ENCODE measurements at places on chromosomes 2 and 18.

DNA sequence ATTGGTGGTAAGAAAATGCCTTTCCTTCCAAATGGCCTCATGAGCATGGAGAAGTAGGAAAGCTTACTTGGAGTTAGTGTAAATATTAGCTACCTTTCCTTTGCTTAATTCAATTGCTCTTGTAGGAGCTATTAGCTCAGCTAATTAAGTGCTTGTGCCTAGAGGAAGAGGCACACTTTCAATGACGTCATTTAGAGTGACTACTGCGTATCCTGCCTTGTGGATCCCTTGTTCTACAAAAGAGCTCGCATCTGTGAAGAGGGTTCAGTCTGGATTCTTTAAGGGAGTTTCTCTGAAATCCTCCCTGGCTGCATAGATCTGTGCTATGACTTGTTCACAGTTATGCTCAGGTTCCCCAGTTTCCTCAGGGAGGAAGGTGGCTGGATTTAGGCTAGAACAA is 122.5 kb upstream of the SPHKAP start:
- DNase-seq = no peak

DNA sequence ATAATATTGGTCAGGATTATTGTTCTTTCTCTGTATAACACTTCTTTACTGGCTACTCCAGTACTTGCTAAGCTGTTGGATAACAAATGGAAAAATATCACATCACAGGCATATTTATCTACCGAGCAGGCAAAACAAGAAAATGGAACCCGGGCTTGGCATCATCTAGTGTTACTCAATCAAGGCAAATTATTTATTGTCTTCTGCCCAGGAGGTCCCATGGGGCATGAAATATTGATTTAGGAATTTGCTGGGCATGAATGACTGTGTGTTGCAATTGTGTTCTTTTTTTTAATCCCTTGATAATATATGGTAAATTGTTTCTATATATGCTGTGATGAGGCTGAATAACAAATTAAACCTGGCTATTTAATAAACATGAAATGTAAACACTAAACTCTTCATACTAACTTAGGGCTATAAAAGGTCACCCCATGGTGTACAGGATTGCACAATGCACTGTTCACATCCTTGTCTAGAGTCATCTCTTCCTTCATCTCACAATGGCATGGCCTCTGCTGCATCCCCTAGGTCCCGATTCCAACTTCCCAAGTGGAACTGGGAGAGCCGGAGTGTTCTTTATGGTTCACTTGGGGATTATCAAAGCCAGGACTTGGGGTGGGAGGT is 2.2 kb upstream of the PARD3B start:
- no peak for DNase-seq

- DNase-seq = no peak
These were observed 11.3 kb upstream of the VRK2 start for GRCh38 chr2:58035352-58035751.

DNA sequence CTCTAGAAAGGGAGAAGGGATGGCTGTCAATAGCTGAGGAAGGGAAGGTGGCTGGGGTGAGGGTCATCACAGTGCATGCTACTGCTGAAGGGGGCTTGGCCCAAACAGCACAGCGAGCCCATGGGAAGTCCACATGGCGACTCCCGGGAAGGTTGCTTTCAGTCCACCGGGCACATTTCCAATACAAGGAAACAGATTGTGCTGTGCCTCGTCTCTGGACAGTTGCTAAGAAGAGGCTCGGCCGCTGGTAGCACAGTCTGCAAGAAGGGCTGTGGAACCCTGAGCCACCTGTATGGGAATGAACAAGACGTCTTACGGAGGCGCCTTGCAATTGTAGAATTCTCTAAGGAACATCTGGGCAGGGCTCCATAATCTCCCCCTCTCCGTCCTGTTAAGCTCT is 123.1 kb downstream of the CELF4 start:
- no peak for DNase-seq

- DNase-seq = no peak
These were observed 409.5 kb upstream of the GCFC2 start for GRCh38 chr2:76120176-76120575.

- DNase-seq = peak; percentile 59
These were observed 41.4 kb upstream of the RNU4ATAC start for GRCh38 chr2:121489284-121489683.

DNA sequence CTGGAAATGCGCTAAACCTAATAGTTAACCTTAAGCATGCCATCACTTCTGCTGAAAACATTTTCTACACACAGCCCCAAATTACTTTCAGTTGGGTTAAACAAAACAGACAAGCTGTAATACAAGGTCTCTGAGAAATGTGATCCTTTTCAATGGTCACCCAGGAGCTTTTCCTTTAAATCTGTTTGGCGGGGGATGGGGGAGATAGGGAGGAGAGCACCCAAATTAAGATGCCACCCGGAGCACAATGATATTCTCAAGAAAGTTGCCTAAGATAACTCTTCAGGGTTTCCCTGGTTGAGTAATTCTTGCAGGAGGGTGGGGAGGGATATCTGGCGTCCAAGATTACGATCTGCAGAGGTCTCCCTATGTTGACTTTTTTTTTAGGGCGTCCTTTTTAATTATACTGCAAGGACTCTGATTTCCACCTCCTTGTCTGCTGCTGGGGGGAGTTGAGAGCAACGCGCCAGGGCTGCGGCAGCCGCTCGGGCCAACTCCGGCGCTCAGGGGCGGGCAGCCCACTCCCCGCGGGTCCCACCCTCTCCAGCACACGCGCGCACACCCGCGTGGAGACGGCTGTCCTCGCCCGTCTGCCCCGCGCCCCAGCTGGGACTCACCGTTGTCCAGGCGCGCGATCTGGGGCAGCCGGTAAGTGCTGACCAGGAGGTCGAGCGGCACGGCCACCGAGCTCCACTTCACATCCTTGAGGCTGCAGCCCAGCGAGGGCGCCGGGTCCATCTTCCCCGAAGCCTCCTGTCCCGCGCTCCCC is 807 bp downstream of the GAREM1 start:
- peak; percentile 71 for DNase-seq

DNA sequence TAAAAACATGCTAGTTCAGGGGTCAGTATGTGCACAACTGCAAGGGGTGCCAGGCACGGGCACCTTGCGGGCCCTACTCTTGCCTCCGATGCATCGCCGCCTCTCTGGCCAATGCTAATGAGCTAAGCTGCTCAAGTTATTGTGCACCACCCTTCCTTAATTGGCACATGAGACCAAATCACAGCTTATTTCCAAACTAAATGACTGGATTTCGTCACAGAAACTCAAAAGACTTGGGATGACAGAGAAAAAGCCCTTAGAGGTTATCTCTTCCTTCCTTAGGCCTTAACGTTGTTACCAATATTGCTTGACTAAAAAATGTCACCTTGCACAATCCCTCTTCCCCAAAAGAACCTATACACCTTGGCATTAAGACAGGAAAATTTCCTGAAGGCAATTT is 7.7 kb downstream of the RNF149 start:
- no peak for DNase-seq

DNA sequence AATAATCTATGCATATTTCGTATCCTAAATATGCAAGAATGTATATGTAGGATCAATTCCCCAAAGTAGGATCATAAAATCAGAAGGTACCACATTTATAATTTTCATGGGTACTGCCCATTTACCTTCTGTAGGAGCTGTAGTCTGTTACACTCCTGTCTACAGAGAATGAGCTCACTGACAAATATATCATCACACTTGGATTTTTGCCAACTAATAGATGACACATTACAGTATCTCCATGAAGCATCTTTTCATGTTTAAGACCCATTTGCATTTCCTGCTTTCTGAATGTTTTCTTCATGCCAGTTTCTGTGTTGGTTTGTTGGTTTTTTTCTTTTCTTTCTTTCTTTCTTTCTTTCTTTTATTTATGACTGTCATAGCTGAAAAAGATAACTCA is 70.9 kb upstream of the EML6 start:
- DNase-seq = no peak

DNA sequence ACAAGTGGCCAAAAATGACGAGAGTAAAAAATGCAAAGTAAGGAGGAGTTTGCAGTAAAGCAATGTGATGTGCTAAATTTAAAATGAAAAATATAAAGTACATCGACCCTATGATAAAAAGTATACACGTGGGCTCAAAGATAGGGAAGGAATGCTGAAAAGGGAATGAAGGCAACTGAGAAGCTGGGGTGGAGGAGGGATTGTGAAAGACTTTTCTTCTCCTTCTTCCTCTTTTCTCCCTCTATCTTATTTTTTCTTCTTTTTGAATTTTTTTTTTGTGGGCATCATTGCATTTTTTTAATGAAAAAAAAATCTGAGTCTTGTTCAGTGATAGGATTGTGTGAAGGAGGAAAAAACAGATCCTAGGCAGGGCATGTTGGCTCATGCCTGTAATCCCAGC is 57.6 kb upstream of the STK17B start:
- no peak for DNase-seq

GRCh38 chr2:1721706-1722646 is 22.3 kb downstream of the PXDN start:
- no peak for DNase-seq

DNA sequence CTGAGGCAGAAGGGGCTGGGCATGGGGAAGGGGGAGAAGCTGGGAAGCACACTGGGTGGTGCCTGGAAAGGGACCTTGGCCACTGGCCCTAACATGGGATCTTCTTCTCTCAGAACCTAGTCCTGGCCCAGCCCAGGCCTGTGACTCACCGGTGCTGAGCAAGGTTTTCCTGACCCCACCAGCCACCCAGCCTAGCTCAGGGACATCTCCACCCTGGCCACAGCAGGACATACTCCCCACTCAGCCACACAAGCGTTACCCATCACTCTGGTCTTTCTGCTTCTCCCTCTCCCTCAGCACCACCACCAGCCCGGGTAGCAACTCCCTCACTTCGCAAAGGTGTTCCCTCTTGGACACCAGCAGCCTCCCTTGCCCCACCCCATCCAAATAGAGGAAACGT is 22.8 kb downstream of the TNS1 start:
- DNase-seq = no peak

GRCh38 chr2:84652431-84652830 is 136.1 kb downstream of the DNAH6 start:
- no peak for DNase-seq

DNA sequence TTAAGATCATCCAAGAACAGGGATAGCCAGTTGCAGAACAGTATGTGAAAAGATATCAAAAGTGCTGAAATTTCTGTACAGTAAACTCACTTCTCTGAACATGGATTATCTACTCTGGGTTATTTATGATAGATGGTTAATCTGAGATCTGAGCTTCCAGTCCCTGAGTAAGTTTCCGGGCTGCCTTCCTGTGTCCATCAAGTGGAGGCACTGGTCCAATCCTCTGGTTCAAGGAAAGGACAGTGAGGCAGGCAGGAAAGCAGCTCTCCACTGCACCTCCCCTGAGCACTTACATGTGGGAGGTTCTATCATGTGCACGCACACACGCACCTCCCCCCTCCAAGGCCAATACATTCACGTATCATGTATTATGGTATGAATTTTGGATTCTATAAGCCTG is 32.5 kb downstream of the GPR45 start:
- DNase-seq = peak; percentile 15

- no peak for DNase-seq
These were observed 879 bp upstream of the EPAS1 start for GRCh38 chr2:46296216-46296839.

DNA sequence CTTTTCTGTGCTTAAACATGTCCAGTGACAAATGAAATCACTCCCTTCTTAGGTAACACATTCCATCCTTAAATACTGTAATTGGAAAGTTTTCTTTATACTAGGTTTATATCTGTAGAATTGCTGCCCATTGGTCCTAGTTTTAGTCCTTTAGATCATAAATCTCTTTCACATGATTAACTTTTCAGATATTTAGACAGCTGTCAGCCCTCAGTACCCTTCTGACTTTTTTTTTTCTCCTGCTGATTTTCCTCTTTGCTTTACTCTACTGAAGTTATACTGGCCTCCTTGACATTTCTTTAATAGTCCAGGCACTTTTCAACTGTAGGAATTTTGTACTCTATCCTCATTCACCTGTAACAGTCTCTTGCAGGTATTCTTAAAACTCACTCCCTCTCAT is 28.9 kb downstream of the RBBP8 start:
- no peak for DNase-seq

DNA sequence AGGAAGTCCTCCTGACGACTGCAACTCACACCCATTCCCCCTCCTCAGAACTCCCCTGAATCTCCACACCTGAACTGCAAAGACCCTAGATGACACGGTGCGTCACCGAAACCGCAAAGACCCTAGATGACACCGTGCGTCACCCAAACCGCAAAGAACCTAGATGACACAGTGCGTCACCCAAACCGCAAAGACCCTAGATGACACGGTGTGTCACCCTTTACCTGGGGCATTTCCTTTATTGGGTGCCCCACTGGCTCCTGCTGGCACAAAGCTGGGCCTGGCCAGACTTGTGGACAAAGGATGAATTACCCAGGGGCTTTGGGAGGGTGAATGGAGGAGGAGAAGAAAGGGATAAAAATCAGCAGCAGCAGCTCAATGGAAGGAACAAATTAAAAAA is 123.8 kb downstream of the CELF4 start:
- DNase-seq = no peak

DNA sequence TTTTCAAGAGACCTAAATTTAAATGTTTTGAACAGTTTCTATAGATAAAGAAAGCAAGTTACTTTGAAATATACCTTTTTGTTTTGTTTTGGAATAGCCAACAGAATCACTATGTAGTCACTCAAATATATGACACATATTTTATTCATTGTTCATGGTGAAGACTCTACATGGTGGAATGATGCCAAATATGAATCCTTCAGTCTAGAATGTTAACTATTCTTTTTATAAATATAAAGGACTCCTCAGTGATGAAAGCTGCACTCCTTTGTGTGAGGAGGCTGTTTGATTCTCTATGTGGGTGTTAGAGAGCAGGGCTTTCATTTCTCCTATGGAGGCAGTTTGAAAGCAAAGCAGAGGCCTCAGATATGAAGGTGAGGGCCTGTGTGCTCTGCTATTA is 396.4 kb upstream of the LRRTM1 start:
- no peak for DNase-seq

DNA sequence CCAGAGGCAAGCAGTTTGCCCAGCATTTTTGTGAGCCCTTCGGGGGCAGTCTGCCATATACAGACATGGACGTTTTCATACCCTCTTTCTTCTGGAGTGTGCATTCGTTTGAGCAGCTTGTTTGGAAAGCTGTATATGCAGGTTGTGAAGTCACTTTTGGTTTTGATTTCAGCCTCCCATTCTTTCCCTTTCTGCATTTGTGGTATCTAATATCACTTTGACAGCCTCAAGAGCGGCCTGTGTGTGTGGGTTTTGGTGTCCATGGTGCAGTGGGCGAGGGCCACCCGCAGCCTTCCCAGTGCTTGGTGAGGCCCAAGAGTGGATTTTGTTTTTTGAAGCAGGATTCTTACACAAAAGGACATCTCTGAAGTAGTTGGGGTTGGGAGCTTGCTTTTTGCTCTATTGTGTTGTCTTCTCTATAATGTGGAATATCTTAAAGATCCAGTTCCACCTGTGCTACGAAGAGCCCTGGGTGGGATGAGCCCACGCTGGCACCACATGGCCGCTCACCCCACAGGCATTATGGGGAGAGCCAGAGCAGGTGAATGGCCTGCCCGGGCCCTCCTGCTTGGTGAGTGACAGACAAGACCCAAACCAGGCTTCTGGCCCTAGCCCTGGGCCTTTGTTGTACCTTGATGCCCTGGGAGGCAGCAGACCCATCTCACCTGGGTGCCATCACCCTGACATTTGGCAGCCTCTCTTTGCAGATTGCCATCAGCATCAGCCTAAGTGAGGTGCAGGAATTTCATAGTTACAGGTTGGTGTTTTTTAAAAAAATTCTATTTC is 29.5 kb downstream of the INPP4A start:
- no peak for DNase-seq

- no peak for DNase-seq
These were observed 49.7 kb upstream of the ZNF516 start for GRCh38 chr18:76544511-76545345.

Data from tongue (tissue), 3 donors.